ENCODE measurements at places on chromosomes 2 and 18.

DNA sequence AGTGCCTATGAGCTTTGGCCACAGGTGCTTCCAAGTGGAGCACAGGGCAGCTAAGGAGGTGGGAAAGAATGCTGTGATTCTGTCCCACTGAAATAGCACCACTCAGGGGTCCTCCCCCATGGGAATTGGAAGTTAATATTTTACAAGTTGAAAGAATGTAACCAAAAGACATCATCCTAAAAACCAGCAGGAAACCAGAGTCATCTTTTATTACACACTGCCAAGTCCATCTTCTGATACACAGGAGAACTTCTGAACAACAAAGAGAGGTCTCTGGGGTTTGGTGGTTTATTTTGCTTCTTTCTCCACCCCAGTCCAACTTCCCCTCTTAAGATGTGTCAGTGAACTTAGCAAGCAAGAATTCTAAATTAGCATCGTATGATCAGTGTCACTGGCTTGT lies 47.7 kb downstream of the COLEC12 start:
- DNase-seq, result no peak

- DNase-seq, result no peak
Observed at GRCh38 chr2:218152777-218153176, 14.0 kb downstream of the CXCR1 start.

DNA sequence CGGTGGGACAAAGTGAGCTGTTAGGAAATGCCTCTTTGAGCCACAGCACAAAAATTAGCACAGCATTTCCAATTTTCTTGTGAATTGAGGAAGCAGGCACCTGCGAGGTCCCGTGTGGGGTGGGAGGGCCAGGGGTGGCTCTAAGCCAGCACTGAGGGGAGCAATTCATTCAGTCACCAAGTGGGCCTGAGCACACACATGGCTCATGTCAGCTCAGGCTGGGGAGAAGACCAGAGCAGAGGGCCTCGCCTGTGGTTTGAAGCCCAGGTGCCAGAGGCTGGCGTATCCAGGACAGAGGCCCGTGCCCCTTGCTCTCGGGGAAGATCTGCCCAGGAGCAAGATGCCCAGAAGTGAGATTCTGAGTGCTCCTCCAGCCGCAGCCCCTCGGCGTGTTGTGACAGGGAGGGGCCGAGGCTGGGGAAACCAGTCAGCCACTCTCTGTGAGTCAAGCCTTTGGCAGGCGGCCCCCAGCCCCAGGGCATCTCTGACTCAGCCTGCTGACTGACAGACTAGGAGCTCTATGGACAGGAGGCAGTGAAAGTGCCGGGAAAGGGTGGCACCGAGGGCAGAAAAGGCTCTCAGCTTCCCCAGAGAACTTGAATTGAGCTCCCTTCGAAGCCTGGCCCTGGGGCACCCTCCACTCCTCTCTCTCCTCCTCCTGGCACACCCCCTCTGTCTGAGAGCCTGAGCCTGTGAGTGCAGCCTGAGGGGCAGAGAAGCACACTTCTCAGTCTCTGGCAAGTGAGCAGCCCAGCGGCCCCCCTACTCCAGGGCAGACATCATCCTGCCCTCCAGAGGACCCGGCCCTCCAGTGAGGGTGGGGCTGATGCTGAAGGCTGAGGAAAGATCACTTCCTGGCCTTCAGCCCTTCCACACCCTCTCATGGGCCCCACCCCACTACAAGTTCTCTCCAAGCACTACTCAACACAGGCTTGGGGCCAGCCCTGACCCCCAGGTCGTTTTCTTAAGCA lies 32.3 kb downstream of the CYP26B1 start:
- peak; percentile 97 for DNase-seq

DNA sequence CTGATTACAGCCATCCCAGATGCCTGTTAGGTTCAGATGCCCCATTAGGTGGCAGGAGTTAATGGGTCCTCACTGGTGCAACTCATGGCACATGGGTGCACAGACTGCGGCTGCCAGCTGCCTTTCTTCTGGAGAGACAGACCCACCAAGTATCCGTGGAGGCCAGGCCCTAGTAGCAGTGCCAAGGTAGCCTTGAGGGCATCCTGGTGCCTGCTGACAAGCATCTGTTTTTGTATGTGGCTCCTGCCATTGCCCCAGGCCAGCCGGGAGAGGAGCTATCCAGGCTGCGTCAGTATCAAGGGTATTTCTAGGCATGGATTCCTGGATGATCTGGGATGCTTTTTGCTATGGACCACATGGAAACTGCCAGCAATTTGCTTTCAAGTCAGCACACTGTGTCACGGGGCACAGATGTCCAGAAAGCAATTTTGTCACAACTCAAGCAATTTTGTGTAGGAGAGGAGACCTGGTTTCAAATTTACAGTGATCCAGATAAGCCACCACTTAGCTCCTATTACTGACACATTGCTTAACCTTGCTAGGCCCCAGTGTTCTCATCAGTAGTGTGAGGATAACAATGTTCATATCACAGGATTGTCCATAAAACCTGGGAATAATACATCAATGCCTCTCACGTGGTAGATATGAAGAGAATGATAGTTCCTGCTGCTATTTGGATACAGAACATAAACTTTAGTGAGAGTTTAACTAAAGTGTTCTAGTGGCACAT lies 815.1 kb upstream of the RAB6C start:
- no peak for DNase-seq

DNA sequence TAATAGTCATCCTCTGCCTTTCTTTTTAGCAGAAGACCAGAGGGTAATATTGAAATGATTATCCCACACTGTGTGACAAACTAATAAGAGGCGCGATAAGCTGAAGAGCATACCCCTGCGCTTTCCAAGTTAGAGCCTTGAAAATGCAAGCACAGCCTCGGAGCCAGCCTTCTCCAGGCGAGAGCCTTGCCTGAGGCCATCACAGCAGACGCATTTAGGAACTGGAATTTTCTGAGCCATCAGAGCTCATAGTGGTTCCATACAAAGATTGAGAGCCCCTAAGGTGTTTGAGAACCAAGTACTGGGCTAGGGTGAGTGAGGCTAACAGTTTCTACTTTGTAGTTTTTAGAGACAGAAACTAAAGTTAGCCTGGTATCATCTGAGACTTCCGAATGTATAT lies 19.9 kb downstream of the PSMG2 start:
- no peak for DNase-seq

DNA sequence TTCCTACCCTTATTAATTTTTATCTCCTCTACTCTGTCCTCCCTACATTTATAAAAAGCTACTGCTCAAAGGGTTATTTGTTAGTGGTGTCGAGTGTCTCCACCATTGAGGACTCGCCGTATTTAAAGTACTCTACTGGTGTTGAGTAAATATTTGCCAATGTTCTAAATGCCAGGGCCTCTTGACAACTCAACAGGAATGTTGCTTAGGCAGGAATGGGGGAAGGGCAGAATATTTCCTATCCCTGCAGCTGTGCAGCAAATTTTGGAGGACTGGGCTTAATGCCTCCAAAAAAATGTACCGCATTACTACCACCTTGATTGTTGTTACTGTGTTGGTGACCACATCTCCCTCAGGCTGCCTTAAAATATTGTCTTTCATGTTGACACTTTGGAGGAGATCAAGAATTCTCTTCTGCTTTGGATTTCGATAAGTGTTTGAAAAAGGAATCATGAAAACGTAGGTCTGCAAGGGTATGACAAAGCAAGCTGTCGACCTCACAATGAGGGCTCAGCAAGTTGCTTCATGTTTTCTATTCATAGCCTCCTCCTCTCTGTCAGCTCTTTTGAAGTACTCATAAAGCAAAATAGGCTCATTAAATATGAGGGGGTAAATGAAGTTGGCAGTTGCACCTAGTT lies 84.3 kb downstream of the EFEMP1 start:
- DNase-seq, result peak; percentile 15

- no peak for DNase-seq
Observed at GRCh38 chr2:165895974-165896373, 57.6 kb downstream of the TTC21B start.

GRCh38 chr2:150046810-150047209 lies 440.7 kb downstream of the RND3 start:
- DNase-seq, result no peak

- no peak for DNase-seq
Observed at GRCh38 chr2:18456026-18456425, 104.4 kb downstream of the RDH14 start.

GRCh38 chr2:8575834-8576423 lies 105.9 kb upstream of the ID2 start:
- DNase-seq, result no peak

- peak; percentile 63 for DNase-seq
Observed at GRCh38 chr2:237866101-237866621, 6.7 kb downstream of the RAMP1 start.

GRCh38 chr2:106566050-106566449 lies 78.9 kb downstream of the CD8B2 start:
- DNase-seq, result no peak

DNA sequence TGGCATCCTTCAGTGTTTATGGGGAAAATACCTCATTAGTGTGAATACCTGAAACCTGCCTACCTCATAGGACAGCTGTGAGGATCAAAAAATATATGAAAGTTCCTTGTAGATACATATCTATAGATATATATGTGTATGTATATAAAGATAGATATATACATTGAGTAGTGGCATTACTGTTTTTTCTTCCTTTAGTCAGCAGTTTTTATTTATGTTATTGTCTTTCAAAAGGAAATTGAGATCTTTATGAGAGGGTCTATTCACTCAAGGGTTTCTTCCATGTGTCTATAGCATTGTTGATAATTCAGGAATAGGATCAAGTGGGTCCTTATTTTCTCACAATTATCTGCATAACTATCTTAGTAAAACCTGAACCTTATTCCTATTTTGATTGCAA lies 6.6 kb downstream of the RMP24 start:
- DNase-seq, result no peak

DNA sequence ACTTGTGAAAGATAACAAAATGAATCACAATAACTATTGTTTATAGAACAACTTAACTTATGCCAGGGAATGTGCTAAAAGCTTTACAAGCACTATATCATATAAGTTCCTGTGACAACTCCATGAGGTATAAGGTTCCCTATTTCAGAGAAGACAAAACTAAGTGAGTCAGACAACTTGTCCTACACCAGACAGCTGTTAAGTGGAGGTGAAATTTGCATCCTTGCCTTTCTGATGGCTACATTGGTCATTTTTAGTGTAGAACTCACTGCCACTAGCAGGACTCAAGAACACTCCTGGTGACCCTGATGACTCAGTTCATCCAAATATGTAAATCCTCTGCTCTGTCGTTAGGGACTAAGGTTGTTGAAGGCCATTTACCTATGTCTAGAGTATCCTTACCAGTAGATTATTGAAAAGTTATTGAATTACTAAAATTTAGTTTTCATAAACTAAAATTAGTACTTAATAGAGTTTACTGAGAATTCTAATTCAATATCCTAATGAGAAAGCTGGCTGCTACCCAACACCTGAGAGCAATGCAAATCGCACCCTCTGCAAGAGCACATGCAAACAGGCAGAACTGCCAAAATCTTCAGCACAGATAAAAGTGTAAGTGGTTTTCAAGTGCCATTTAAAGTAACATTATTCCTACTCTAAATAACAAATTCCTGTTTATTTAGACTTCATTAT lies 636.2 kb downstream of the NRXN1 start:
- no peak for DNase-seq

GRCh38 chr2:43054367-43054766 lies 172.0 kb downstream of the ZFP36L2 start:
- DNase-seq, result no peak

Measured in AG20443 (cell line).